NCI-H1436 (cell line): ENCODE measurements at places on chromosomes 5 and 9.
A peak's percentile ranks its signal among the peaks of the same experiment; 100 is the strongest.

- DNase-seq, result no peak
Observed at GRCh38 chr9:14994738-14995137, 84.5 kb upstream of the FREM1 start.

DNA sequence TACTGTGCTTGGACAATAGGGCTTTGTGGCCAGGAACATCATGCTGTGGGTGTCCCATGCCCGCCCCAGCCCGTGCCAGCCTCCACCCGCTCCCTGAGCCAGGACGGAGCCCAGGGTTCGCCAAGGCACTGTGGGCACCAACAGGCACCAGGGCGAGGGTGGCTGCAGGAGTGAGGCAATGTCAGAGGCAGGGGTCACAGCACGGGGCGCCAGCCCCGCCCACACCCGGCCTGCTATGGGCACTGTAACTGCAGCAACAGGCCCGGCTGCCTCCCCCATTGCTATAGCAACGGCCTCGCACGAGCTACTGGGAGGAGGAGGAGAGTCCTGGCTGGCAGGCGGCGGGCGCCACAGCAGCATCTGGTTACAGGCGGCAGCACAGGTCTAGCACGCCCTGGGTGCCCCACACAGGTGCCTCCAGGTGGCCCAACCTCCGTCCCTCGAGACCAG lies 2.5 kb downstream of the ABCA2 start:
- DNase-seq, result peak; percentile 87

DNA sequence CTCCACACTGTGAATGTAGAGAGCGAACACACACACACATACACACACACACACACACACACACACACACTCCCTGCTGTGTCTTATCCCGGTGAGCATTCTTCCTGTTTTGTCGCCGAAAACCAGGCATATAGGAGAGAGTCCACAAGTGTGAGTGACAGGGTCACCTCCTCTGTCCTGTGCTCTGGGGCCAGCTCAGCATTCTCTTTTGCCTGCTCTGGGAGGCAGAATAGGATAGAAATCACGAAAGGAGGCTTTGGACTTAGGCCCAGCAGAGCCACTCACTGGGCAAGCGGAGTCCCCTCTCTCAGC lies 3.0 kb downstream of the LAMC3 start:
- no peak for DNase-seq

DNA sequence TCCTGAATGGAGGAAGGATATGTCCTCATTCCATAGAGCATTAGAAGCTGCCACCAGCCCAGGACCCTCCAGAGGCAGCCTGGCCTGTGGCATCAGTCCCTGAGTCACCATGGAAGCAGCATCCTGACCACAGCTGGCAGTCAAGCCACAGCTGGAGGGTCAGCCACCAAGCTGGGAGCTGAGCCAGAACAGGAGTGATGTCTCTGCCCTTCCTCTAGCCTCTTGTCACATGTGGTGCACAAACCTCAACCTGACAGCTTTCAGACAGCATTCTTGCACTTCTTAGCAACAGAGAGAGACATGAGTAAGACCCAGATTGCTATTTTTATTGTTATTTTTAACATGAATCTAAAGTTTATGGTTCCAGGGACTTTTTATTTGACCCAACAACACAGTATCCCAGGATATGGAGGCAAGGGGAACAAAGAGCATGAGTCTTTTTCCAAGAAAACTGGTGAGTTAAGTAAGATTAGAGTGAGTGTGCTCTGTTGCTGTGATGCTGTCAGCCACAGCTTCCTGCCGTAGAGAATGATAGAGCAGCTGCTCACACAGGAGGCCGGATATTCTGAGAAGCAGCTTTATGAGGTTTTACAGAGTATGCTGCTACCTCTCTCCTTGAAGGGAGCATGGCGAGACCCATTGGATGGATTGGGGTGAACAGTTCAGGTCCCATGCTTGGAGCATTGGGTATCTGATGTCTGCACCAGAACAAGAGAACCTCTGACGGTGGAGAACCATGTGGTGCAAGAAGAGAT lies 13.0 kb upstream of the CYFIP2 start:
- DNase-seq, result no peak

DNA sequence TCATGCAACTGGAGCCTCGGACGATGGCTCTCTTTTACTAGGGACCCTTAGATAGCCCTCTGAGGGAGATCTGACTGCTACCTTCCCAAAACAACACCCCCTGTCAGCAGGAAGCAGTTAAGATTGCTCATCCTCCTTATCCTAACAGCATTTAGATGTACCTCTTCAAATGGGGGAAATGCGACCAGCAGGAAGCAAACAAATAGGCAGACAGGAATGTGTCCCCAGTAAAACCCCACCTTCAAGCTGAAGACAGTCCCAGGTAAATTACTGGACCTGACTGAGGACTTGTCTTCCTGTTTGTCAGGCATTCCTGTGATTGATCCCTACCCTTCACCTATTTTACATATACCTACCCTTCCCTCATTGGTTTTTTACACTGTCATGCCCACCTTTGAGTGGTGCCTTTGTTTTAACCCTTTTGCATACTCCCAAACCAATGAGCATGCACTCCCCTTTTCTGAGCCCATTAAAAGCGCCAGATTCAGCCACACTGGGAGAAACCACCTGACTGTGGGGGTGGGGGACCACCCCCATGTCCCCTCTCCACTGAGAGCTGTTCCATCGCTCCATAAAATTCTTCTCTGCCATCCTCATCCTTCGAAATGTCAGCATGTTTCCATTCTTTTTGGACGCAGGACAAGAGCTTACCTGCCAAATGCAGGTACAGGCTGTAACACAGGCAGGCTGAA lies 954.0 kb upstream of the CDH6 start:
- no peak for DNase-seq

DNA sequence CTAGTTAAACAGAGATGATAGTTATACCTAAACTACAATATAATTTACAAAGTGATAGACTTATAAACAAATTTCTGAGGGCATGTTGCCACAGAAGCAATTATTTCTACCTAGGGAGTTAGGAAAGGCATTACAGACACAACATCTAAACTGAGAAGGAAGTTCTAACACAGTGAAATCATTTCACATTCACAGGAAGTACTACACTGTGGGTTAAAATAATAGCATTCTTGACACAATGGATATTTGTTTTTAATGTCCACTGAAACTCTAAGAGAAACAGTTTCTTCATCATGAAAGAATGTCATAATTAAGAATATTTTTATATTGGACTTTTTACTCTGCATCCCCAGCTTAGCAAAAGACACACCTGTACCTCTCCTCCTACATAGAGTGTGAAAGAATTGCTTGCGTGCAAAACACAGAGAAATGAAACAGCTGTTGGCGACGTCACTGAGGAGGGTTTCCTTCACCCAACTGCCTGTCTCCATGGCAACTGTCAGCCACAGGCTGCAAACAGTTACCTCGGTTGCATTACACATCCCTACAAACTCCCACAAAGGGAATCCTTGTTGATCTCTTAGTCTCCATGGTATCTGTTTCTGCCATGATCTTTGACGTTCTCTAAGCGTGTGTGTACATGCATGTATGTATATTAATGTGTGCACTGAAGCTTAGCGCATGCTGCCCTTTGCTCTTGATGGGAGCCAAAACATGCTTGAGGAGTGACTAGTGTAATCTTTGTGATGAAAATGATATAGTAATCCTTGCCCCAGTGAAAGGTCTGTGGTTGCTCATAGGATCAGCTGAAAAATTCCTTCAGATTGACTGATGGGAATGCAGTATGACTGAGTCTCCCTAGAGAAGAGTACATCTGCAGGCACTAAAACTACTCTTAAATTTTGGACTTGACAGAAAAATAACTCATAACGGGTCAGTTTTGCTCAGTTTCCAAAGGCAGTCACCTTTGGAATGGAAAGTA lies 168.5 kb downstream of the ACTL7B start:
- DNase-seq, result no peak

GRCh38 chr9:113543982-113544303 lies 80.4 kb downstream of the RGS3 start:
- no peak for DNase-seq

DNA sequence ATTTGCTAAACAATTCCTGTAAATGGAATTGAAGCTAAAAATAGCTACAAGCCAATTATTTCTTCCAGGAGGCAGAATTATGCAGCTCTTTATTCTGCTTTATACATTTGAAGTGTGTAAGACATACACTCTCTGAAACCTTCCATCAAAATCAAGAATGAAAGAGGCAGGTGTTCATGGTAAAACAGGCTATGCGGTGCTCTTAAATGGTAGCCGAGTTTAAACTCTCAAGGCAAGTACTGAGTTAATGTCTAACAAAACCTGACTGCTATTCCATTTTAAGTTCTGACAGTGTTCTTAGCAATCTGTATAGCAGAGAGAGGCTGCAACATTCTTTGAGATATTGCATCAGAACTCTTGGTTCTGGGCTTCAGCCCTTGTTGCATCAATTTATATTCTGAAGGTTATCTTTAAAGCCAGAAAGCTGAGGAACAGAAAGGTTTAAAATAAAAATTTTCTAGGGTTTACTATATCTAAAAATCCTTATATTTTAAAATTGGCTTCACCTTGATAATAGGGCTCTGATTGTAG lies 248.3 kb upstream of the CCNG1 start:
- DNase-seq, result no peak
